ENCODE measurements at places on chromosomes 5 and 9.
A peak's percentile ranks its signal among the peaks of the same experiment; 100 is the strongest.

GRCh38 chr5:139659695-139660101 is 11.5 kb downstream of the CXXC5 start:
- peak; percentile 92 for DNase-seq

DNA sequence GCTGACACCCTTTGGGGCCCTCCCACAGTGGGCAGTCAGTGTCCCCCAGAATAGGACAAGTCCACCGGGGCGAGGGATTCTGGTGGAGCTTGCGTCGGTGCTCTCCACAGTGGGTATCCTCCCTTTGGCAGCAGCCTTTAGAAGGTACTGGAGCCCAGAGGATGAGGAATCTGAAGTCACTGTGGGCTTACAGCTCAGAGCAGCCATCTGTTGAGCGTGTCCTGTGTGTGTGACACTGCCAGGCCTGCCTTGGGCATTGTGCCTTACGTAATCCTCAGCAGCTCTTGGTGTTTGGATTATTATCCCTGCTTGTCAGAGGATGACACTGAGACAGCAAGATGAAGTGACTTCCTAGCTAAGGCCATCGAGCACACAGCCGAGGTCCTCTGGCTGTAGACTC is 12.6 kb downstream of the URM1 start:
- no peak for DNase-seq

- no peak for DNase-seq
Measured at GRCh38 chr5:180601591-180602480, 10.5 kb upstream of the SCGB3A1 start.

- no peak for DNase-seq
Measured at GRCh38 chr5:55175781-55176175, 2.8 kb upstream of the CDC20B start.

DNA sequence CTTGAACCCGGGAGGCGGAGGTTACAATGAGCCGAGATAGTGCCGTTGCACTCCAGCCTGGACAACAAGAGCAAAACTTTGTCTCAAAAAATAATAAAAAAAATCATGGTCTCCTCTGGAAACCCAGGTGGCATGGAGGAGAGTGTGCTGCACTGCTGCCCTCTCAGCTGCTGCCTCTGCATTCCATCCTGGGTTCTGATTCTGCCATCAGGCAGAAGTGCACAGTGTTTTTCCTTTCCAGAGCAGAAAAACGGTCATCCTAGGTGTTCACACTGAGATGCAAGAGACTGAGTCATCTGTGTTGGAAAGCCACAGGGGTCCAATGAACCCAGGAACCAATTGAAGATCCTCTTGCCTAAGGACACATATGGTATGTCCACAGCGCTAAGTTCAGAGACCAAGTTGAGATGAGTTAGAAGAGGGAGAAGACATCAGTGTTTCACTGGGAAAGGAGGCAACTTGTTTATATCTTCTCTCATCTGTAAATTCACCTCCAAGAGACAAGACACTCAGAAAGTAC is 88.8 kb upstream of the DMRT1 start:
- DNase-seq: no peak

- DNase-seq: no peak
Measured at GRCh38 chr5:97847920-97848631, 665.0 kb upstream of the RIOK2 start.

GRCh38 chr5:151490627-151491026 is 43.2 kb downstream of the SLC36A1 start:
- DNase-seq: no peak

- no peak for DNase-seq
Measured at GRCh38 chr5:174311121-174311520, 265.6 kb downstream of the NSG2 start.

DNA sequence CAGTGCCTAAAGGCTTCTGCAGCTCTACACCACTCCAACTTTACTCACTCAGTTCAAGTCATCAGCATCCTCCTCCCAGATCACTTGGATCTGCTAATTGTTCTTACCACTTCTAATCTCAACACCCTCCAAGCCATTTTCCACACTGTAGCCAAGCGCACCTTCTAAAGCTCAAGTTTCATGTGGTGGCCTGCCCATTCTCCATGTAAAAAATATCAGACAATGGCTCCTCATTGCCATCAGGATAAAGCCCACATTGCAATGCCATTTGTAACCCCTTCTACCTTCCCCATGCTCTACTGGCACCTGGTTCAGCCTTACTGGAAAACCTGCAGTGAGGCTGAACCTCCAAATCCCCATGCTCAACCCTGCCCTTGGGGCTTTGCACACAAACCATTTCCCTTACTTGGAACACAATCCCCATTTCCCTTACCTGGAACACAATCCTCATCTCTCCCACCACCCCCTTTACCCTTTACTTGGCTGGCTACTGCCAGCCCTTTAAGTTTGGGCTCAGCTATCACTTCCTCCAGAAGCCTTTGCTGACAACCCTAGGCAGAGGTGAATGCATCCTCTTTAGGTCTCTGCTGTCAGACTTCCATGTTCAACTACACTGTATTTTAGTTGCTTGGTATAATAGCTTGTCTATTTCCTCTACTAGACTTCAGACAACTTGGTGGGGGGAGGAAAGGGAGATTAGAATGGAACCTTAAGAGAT is 220.0 kb downstream of the TSSK1B start:
- DNase-seq: no peak

- no peak for DNase-seq
Measured at GRCh38 chr9:74760031-74760700, 127.6 kb downstream of the TRPM6 start.

- DNase-seq: no peak
Measured at GRCh38 chr9:4243877-4244812, 55.7 kb downstream of the GLIS3 start.

DNA sequence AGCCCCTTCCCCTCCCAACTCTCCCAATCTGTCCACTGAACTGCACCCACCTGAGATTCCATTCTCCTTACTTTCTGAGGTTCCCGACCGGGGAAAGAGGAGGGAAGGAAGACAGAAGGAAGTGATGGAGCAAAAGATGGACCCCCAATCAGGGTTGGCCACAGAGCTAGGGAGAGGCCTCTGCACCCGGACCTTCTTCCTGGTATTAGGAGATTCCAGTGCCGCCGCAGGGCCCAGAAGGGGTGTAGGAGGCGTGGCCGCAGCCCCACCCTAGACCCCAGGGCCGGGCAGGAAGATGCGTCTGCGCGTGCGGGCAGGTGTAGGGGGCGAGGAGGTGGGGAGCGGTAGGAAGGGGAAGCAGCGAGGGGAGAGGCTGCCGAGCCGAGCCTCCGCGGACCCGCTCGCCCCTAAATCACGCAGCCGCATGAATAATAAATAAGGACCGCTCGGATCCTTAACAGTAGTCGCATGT is 104.2 kb upstream of the MVB12B start:
- DNase-seq: no peak

Measured in spinal cord (tissue), 10 donors.